Neuronal stem cell (in vitro differentiated cells): ENCODE measurements at places on chromosomes 6 and 20.

- DNase-seq, result no peak
These were observed 221.9 kb downstream of the TBC1D32 start for GRCh38 chr6:121112356-121112755.

DNA sequence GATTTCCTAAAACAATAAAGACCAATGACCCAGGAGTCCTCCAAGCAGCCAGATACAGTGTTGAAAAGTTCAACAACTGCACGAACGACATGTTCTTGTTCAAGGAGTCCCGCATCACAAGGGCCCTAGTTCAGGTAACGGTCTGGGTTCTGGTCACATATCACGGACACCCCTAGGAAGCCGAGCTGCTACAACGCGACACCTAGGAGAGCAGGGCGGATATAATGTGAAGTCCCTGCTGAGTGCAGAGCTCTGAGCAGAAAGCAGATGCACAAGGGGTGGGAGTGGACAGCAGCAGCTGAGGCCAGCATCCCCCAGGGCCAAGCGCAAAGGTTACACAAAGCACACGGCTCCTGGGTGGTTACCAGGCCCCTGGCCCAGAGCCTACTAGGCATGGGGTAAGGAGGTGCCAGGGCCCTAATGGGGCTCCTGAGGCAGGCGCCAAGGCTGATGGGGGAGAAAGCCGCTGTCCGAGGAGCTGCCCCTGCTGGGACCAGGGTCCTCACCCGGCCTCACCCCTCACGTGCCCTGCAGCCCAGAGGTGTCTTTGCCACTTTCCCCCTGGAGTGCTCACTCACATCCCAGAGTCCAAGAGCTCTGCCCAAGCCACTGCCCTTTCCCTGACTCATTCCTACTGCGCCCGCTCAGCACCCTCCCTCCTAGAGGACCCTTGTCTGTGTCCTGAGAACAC, 8.4 kb downstream of the CST7 start:
- DNase-seq, result no peak

DNA sequence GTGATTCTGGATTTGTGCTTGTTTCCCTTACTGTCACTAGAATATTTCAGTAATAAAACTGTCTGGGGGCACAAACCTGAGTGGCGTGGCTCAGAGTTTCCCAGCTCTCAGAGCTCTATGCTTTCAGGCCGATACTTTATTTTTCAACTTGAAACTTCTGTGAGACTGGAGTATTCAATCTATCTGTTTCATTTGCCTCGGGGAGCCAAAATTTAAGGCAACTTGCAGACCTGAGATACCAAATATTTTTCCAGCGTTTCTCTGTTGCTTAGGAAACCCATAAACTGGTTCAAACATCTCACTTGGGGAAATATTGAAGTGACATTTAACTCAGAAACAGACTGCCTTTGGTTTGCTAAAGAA, 74.7 kb downstream of the SOBP start:
- no peak for DNase-seq

DNA sequence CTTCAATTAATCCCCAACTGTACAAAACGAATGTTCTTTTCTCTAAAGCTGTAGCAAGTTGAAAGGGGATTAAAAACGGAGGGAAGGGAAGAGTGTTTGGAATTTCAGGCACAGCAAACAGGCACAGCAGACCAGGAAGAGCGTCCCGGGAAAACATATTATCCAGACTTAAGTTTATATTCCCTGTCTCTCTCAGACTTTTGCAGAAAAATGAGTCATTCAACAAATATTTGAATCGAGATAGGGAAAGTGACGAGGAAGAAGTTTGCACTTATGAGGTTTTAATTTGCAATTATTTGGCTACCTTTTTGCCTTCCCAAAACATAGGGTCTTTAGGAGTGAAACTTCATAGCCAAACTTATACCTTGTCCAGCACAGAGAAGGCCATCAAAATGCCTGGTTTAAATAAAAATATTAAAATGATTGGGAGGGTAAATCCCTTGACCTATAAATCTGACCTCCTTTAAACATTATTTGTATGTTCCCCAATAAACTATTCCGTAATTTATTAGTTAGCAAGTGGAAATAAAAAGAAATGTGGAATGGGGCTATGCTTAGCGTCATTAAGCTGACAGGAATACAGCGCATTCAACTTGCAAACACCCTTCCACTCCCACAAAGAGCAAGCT, 16.0 kb downstream of the HFE start:
- DNase-seq, result no peak

DNA sequence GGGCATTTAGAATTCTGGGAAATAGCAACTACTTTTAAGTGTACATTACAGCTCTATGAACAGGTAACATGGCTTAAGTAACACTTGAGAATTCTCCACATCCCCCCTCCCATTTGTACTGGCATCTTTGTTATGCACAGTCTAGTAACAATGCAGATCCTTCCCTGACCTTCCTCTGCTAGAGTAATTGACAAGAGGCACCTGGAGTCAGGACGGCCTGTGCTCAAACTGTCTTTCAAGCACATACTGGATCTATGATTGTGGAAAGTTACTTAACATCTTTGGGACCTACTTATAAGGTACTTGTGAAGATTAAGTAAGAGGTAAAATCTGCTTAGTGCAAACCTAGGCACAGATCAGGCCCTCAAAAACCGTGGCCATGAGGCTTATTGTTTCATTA, 21.9 kb upstream of the GSTA3 start:
- DNase-seq, result no peak

- DNase-seq, result no peak
These were observed 109.9 kb downstream of the SLC24A3 start for GRCh38 chr20:19322061-19322985.

DNA sequence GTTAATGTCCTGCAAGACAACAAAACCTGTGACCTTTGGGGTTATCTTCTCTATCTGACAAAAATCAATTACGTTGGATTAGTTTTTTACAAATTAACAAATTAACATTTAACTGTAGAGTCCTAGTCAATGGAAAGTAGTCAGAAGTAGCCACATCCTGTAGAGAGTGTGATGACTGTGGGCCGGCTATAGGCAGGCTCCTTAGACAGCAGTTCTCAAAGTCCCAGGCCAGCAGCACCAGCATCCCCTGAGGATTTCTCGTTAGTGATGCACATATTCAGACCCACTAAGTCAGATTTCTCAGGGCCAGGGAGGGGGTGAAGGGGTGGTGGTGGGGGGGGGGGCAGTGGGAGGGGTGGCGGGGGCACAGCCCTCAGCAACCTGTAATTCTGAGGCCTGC, 37.2 kb downstream of the ZNF341 start:
- DNase-seq, result no peak

DNA sequence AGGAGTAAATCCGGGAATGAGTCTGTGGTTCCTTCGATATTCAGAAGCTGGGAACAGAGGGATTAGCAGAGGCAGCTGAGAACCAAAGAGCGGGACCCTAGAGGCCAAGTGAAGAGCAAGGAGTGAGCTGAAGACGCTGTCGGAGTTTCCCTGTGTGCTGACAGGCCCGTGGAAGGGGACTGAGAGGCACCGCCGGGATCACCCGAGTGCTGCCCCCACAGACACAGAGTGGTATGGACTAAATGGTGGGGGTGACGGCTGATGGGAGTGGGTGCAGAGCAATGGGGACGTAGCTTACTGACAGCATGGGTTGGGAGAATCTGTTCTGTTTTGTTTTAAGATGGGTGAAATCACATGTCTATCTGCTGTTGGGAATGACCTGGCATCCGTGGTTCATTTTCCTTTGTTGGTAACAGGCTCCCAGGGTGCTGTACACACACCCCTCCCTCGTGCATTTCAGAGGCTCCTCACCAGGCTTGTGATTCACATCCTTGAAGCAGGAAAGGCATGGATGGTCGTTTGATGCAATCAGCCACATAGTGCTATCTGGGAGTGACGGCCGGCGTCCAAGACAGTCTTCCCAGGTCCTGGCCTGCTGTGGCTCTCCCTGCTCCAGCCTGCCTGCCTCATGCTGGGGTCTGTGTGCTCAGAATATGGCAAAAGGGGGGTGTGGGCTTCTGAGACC, 97.4 kb downstream of the THBS2 start:
- no peak for DNase-seq

- no peak for DNase-seq
These were observed 10.5 kb downstream of the RALY start for GRCh38 chr20:34004227-34004626.

- peak; percentile 1 for DNase-seq
These were observed 1.0 kb downstream of the NAPB start for GRCh38 chr20:23419995-23420901.

- DNase-seq, result no peak
These were observed 33.6 kb downstream of the KCNB1 start for GRCh38 chr20:49448917-49449316.

- no peak for DNase-seq
These were observed 81.9 kb downstream of the ZMYND8 start for GRCh38 chr20:47274401-47275108.

- DNase-seq, result no peak
These were observed 11.2 kb upstream of the SPAG4 start for GRCh38 chr20:35604449-35604747.

DNA sequence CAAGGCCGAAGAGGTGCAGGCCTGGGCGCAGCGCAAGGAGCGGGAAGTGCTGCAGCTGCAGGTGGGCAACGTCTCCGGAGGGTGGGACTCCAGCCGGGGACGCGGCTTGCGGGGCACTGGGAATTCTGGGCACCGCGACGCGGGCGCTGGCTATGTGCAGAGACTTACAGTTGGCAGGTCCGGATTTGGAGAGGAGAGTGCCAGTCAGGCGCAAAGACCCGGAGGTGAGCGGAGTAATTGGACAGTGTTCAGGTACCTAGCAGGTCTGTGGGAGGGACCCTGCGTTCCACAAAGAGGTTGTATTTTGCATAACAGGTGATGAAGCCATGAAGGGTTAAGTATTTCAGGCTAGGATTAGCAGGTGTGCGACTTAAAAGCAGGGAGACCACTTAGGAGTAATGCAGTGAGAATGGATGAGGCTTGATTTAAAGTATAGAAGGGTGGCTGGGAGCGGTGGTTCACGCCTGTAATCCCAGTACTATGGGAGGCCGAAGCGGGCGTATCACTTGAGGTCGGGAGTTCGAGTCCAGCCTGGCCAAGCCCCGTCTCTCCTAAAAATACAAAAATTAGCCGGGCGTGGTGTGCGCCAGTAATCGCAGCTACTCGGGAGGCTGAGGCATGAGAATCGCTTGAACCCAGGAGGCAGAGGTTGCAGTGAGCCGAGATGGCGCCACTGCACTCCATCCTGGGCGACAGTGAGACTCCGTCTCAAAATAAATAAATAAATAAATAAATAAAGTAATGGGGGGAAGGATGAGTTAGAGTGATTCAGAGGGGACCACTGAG, 1.0 kb downstream of the MRPS26 start:
- DNase-seq, result no peak

- peak; percentile 54 for DNase-seq
These were observed 98.0 kb downstream of the FNDC1 start for GRCh38 chr6:159267165-159267564.

GRCh38 chr6:98847779-98848538, 13.6 kb downstream of the POU3F2 start:
- no peak for DNase-seq

GRCh38 chr6:360764-361373, 30.7 kb upstream of the IRF4 start:
- no peak for DNase-seq

DNA sequence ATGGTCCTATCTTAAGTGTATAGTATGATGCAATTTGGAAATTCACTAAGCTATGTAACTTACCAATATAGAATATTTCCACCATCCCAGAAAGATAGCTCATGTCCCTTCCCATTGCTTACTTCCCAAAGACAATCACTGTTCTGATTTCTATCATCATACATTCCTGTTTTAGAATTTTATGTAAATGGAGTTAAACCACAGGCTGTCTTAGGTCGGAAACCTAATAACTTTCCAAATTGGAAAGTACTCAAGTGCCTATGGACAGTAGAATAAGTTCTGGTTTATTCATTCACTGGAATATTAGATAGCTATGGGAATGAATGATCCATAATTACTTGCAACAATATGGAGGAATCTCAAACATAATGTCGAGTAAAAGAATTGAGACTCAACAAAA, 20.1 kb downstream of the ENPP3 start:
- no peak for DNase-seq

DNA sequence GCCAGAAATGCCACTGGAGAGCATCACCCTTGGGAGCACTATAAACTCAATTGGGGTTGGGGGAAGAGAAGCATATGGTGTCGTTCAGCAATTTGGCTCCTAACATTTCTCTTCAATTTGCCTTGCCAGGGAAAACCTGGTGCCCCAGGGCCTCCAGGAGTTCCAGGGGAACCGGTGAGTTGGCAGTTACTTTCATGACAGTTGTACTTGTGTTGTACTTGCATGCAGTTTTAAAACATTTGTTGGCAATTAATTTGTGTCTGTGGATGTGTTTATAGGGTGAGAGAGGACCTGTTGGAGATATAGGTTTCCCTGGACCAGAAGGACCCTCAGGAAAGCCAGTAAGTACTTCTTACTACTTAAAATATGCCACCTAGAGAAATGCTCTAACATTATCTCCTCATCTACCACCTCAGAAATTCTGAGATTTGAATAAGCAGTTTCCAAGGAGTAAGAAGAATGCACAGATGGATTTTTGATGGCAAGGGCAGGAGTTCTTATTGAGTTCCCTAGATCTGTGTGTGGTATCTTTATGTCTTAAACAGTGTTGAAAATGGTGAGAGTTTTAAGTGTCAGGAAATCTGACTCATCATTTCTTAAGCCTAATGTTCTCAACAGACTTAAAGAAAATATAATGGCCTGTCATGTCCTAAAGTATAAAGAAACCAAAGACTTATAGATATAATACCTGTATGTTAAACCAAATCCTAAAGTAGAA, 122.5 kb downstream of the COL9A1 start:
- no peak for DNase-seq

DNA sequence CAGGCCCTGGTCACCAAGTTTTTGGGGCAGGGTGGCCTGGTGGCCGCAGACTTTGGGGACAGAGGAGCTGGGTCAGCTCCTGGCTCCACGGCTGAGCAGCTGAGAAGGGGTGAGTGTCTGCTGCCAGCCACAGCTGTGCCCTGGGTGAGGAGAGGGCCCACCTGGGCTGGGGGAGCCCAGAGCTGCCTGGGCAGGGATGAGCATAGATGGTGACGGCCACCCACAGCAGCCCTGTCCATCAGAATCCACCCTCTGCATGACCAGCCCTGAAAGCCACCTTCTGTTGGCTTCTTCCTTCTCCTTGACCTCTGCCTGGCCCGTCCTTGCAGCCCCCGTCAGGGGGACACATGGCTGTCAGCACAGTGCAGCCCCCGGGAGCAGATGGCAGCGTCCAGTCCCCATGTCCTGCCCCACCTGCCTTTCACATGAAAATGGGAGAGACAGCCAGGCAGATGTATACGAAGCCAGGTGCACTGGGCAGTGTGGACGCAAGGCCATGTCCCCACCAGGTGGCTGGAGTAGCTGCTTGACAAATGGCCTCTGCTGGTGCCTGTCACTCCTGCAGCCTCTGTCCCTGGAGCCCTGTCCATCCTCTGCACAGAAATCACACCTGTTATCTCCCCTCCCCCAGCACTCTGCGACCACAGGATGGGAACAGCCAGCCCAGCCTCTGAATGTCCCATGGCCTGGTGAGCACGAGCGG, 220.8 kb downstream of the PREX1 start:
- DNase-seq, result no peak
